HCT116 (cell line): ENCODE measurements at places on chromosomes 2 and 18. TPM values are rescaled to one million over a fixed set of nuclear protein-coding genes. Genes with fewer than 3 reads are reported as not detected.

DNA sequence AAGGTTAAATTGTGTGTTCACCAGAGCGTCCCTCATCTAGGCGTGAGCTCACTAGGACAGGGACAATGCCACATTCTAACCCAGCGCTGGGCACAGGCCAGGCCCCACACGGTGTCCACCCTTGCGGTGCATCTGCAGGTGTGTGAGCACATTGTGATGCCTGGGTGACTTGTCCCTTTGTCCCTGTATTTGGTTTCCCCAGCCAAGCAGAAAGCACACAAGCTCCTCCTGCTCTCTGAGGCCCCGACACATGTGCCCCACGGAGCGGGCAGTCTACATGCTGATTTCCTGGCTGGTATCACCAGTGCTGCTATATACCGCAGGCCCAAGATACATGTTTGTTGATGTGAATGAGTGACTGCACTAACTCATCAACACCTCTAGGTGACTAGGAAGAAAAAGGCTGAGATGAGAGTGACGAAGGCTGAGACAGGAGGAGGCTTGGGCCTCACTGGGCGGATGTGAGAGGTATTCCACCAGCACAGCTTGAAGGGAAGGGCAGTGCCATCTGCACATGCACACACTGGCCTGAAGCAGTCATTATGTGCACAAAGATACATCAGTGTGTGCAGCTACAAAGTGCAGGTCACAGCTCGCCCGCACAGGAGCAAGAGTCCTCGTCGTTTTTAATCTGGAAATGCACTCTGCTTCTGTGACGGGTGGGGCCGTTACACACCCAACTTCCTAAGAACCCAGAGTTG, 205.9 kb downstream of the EIPR1 start:
- no peak overlapping the region for H3K27ac ChIP-seq
- DNase-seq = no peak
- H3K4me3 ChIP-seq = no peak overlapping the region
- no peaks in the 10 kb centered on the region for H3K27me3 ChIP-seq
- no peaks in the 10 kb centered on the region for H3K36me3 ChIP-seq

GRCh38 chr18:9016633-9017166, 85.8 kb upstream of the NDUFV2 start:
- H3K27me3 ChIP-seq = no peaks in the 10 kb centered on the region
- no peak for DNase-seq
- H3K27ac ChIP-seq = peak overlapping the region; percentile 89
- H3K36me3 ChIP-seq = no peaks in the 10 kb centered on the region

GRCh38 chr2:27724905-27725701, 46.4 kb upstream of the MRPL33 start:
- peaks cover 56% of the 10 kb centered on the region for H3K4me1 ChIP-seq
- DNase-seq = no peak
- H3K27me3 ChIP-seq = no peaks in the 10 kb centered on the region
- H3K36me3 ChIP-seq = no peaks in the 10 kb centered on the region
- H3K27ac ChIP-seq = no peak overlapping the region

- no peak overlapping the region for H3K27ac ChIP-seq
- H3K4me1 ChIP-seq = no peaks in the 10 kb centered on the region; the same call in 1 of the 2 replicates
- H3K36me3 ChIP-seq = no peaks in the 10 kb centered on the region
- no peak for DNase-seq
- H3K27me3 ChIP-seq = no peaks in the 10 kb centered on the region
Measured at GRCh38 chr2:105194022-105194675, 47.4 kb upstream of the GPR45 start.

DNA sequence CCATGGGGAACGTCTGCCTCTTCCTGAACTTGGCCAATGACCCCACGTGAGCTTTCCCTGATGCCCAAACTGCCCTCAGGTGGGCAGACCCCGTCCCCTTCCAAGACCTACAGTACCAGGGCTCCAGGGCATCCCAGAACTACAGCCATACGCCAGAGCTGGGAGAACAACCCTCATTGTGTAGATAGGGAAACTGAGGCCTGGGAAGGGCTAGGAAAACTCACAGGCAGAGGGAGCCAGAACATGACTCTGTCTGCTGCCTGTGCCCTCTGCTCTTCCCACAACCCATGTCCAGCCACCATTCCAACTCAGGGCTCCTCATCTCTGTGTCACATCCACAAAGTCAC, 16.8 kb upstream of the ANKRD53 start:
- H3K27me3 ChIP-seq = no peaks in the 10 kb centered on the region

FOXD4L1 gene
- 0.64 TPM for total RNA-seq

MAP3K19 gene
- not detected for total RNA-seq

SLC4A5 gene
- total RNA-seq = 0.91 TPM
